ENCODE measurements at places on chromosomes 7 and 10.
A peak's percentile ranks its signal among the peaks of the same experiment; 100 is the strongest.

DNA sequence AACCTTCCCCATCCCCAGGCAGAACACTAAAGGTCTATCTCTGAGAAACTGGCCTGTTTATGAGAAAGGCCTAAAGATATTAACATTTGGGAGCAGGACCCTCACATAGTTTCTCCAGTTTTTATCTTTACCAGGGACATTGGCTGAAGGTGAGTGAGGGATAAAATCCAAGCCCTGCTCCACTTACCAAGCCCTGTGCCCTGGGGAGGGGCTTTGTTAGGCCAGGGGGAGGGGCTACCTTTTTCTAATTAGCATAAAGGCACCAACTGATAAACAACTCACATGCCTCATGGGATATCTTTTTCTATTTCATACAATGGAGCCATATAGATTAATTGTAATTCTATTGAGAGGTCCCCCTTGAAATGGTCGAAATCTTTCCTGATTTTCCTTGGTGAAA is 55.9 kb downstream of the RNLS start:
- no peak for DNase-seq

GRCh38 chr7:34067005-34067778 is 161.9 kb downstream of the BMPER start:
- DNase-seq: no peak

GRCh38 chr7:154474903-154475520 is 422.8 kb downstream of the DPP6 start:
- DNase-seq: no peak

DNA sequence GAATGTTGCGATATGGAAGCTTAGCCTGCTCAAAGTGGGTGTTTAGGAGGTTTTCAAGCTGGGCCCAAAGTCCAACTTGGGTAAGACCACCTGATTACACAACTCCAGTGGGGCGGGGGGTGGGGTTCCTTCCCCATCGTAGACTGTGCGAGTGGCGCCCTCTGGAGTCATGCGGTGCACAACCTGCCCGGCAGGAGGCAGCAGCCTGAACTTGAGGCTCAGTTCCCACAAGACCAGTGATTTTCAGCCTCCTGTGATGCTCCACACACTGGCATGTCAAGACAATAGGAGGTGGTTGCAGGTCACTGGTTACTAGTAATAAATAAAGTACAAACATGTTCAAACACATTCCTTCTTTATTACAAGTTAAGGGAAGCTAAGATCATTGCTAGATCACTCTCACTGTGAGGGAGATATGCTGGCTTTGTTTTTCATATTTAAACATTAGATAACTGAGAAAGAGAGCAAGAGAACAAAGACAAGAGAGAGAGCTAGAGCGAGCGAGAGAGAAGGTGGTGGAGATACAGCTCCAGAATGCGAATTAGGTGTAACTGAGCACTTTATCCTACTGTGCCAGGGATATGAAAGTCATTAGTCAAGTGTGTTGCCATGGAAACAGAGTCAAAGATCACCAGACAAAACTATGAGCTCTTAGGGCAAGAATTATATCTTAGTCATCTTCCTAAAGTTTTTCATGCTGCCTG is 97.4 kb upstream of the BMPER start:
- no peak for DNase-seq

DNA sequence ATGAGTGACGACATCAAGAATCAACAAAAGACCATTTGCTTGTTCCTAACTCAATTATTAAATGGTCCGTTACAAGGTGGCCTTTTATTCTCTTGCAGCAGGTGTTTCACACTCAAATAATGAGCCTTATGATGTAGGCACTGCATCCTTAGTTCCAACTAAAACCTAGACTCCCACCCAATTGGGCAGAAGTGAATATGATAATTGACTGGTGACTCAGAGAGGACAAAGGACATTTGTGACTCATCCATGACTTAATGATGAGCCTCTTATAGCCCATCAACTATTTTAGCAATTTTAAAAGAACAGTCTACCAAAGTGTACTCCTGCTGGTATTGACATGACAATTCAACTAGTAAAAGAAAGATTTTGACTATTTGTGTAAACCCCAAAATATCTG is 1027.8 kb upstream of the PHF14 start:
- no peak for DNase-seq

DNA sequence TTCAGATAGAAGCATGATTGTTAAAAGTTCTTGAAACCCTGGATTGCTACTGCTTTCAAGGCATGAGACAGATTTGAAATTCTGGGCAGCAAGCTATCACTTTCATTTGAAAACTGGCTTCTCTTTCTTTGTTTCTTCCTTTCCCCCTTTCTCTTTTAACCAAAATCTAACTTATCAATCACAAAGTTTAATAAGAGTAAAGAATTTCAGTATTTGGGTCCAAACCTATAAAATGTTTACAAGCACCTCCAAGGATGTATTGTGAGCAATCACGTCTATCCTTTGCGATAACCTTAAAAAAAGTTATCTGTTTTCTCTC is 21.6 kb upstream of the RPA3 start:
- DNase-seq: no peak

- no peak for DNase-seq
Measured at GRCh38 chr10:29240986-29241660, 47.7 kb upstream of the LYZL1 start.

GRCh38 chr7:47379629-47380324 is 202.1 kb downstream of the TNS3 start:
- DNase-seq: no peak

- no peak for DNase-seq
Measured at GRCh38 chr7:128150223-128150865, 90.7 kb upstream of the LEP start.

- no peak for DNase-seq
Measured at GRCh38 chr7:101857358-101857811, 40.0 kb downstream of the CUX1 start.

DNA sequence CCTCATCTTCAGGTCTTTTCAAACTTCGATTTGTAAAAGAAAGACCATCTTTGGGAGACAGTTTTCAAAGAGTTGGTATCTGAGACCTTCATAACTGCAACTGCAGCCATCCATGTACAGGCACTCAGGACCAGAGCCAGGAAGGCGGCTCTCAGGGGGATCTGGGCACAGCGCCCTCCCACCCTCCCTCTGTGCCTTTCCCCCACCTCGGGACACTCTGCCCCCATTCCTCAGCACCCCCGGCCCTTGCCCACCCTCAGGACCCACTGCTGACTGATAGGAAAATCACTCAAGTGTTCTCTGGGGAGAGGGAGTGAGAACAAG is 143.6 kb downstream of the CUBN start:
- DNase-seq: no peak

DNA sequence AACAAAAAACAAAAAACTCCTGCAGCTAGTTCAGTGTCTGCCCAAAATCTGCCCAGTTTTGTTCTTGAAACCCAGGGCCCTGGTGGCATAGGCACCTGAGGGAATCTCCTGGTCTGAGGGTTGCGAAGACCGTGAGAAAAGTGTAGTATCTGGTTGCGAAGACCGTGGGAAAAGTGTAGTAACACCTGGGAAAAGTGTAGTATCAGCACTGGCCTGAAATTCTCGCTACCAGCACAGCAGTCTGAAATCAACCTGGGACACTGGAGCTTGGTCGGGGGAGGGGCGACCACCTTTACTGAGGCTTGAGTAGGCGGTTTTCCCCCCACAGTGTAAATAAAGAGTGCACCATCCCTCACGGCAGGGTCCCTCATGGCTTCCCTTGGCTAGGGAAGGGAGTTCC is 82.5 kb upstream of the SP4 start:
- DNase-seq: no peak

GRCh38 chr7:25851332-25852210 is 300.4 kb upstream of the NFE2L3 start:
- no peak for DNase-seq

- no peak for DNase-seq
Measured at GRCh38 chr7:32506266-32507054, 11.2 kb downstream of the AVL9 start.

GRCh38 chr10:88922041-88922440 is 30.5 kb downstream of the ACTA2 start:
- no peak for DNase-seq

DNA sequence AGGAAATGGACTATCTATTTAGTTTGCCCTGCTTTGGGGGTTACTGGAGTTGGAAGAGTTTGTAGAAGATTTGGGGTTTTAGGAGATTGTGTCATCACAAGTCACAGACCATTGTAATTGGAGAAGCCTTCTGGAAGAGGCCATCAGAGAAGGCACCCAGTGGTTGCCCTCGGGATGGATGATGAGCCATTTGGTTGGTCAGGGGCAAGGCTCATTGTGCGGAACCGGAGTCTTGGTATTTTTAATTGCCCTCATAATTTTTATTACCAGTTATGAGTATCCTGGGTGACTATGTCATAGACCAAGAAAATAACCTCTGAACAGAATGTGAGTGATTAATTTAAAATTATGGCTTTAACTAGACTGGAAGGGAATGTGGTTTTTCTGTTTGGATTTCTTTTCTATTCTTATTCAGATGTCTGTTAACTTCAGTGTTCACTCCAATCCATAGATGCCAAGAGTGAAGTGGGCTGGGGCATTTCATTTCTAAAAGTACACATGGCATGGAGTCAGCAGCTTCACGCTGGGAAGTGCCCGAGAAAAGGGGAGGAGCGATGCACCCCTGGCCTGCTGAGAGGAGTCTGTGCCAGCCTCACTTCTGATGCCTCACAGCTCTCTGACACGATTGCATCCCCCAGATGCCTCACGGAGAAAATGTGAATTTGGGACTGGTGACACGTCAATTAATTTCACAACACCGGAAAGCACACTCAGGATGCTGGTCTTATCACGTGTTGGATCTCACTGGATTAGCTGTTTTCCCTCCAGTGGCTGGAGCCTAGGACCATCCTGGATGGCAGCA is 225.6 kb upstream of the IGFBP3 start:
- no peak for DNase-seq

DNA sequence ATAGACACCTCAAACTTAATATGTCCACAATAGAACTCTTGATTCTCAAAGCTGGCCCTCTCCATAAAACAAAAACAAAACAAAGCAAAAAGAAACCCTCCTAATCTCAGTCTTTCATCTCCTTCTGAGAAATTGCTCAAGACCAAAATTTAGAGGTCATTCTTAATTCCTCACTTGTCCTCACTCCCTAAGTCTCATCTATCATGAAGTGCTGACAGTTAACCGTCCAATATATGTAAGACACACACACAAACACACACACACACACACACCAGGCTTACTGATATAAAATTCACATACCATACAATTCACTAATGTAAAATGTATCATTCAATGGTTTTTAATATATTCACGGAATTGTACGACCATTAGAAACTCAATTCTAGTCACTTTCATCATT is 17.0 kb upstream of the SVIL start:
- no peak for DNase-seq

GRCh38 chr10:17222329-17222728 is 5.7 kb upstream of the VIM start:
- no peak for DNase-seq

DNA sequence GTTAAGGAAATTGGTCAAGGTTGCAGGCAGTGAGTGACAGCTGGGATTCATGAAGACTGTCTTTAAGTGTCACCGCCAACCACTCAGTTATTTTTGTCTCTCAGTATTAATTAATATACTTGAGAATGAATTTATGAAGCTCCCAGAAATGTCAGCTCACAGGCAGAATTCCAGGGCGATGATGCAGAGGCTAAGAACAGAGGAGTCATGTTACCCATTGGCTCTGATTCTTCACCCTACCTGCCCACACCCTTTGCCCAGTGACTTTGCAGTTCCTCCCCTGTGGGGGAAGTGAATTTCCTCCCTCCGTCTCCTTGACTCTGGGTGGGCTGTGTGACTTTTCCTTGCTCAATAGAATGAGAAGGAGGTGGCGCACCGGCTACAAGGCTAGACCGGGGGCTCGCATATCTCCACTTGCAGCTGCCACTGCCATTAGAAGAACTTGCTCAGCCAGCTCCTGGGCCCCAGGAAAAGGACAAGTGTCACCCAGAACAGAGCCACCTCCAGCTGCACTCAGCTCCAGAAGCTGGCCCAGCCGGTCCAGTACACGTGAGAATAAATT is 157.1 kb upstream of the PRKCQ start:
- DNase-seq: no peak

DNA sequence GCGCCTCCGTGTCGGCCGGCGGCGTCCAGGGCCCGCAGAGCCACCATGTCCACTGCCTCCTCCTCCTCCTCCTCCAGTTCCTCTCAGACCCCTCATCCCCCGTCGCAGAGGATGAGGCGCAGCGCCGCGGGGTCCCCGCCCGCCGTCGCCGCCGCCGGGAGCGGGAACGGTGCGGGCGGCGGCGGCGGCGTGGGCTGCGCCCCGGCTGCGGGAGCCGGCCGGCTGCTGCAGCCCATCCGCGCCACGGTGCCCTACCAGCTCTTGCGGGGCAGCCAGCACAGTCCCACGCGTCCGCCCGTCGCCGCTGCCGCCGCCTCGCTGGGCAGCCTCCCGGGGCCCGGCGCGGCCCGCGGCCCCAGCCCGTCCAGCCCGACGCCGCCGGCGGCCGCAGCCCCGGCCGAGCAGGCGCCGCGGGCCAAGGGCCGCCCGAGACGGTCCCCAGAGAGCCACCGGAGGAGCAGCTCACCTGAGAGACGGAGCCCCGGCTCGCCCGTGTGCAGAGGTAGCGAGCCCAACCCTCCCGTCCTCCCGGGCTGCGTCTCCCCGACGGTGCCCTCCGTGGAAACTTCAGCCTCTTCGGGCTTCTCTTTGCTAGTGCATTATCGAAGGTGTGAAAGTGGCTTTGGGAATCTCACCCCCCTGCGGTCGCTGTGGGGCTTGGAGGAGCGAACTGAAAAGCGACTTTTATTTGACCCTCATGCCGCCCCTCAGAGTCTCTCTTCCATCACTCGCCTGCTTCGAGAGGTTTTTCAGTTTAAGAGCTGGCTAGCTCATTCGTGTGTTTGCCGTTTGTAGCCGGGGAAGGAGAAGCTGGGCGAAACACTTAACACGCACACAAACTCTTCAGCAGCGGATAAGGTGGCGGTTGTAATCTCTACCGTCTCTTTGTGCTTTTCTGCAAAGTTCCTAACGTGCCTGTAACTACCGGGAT is 975 bp downstream of the GLCCI1 start:
- DNase-seq: peak; percentile 42

DNA sequence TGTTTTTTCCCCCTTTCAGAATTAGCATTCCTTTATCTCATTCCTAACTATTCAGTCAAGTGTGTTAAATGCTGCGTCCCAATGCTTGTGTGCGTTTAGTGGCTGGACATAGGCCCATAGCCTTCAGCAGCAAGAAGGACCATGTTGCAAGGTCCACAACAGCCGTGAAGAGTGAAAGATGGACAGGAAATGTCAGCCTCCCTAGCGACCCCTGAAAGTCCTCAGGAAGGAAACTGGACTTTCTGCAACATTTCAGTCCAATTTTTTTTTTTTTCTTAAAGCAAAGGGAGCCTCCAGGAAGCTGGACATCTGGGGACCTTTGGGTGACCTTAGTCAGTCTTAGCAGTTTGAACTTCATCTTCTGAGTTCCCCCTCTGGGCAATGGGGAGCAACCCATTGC is 550.7 kb upstream of the MGMT start:
- no peak for DNase-seq

- peak; percentile 70 for DNase-seq
Measured at GRCh38 chr7:150755473-150756099, 18.4 kb downstream of the GIMAP5 start.

- DNase-seq: no peak
Measured at GRCh38 chr7:104089612-104090011, 100.2 kb upstream of the RELN start.

- DNase-seq: no peak
Measured at GRCh38 chr7:5672468-5672867, 109.0 kb downstream of the RNF216 start.

All from stimulated activated CD8-positive, alpha-beta memory T cell treated with anti-CD3 and anti-CD28 coated beads, Interleukin-7, amount 100 ng/mL, for 4 hours (primary cell).